NCI-H2171 (cell line): ENCODE measurements at places on chromosomes 7 and 10.

DNA sequence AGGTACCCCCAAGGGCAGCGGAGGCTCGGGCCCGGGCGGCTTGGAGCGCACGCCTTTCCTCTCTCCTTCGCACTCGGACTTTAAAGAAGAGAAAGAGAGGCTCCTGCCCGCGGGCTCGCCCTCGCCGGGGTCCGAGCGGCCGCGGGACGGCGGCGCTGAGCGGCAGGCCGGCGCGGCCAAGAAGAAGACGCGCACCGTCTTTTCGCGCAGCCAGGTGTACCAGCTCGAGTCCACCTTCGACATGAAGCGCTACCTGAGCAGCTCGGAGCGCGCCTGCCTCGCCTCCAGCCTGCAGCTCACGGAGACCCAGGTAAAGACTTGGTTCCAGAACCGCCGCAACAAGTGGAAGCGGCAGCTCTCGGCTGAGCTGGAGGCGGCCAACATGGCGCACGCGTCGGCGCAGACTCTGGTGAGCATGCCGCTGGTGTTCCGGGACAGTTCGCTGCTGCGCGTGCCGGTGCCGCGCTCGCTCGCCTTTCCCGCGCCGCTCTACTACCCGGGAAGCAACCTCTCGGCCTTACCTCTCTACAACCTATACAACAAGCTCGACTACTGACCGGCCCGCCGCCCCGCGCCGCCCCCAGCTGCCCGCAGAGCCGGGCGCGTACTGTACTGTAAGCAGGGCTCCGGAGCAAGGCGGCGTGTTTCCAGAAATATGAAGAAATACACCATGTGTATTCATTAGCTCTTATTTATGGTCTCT is 1.8 kb downstream of the HMX2 start:
- DNase-seq: no peak

DNA sequence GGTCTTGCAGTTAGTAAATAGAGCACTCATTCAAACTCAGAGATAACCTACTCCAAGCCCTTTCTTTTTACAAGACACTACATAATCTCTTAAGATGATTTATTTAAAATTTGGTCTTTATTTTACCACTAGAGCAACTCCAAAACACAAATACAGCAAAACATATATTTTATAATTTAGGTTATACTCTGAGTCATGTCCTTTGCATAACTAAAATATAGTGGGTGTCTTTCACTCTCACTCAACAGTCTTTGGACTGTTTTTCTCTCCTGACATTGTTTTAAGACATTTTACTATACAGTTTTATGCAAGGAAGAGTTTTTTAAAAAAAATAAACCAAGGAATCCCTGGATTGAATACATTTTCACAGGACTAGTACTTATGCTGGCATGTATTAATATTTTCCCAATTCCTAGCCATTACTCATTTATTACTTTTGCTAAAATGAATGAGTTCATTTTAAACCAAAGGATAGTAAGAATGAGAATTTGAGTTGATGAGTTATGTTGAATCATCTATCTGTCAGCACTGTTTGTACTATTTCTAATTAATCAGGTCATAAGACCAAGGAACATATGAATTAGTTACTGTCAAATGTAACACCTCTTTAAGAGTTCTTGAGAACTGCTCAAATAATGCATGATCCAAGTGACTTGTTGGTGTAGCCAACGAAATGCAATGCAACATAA is 303.1 kb upstream of the FZD1 start:
- no peak for DNase-seq

GRCh38 chr7:105932835-105933477 is 30.1 kb upstream of the CDHR3 start:
- peak; percentile 31 for DNase-seq

DNA sequence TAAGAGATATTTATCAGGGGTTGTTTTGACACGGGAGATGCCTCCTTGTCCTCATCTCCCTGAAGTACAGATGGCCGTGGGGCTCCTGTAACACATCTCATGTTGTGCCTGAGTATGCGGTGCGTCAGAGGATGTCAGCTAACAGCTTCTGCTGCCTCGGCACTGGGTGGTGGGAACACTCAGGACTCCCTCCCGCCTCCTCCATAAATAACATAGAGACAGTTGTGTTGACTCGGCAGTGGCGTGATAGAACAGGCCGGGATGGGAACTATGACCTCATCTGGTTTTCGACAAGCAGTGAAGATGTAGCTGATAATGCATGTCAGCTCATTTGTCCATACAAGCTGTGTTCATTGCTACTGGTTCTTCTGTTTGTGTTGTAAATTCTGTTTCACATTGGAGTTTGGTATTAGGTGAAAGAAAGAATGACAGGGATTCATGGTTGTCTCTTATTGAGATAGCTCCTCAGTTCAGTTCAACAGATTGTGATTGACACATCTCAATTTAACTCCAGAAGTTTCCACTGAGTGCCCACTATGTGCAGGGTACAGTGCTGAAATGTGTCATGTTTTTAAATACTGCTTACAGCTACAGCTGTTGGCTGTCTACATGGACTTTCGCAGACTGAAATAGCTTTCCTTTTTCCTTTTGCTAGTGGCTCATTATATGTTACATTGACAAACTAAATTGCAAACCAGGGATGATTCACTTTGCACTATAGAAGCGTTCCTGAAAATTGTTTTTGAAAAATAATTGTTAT is 87.4 kb downstream of the CHN2 start:
- peak; percentile 95 for DNase-seq

DNA sequence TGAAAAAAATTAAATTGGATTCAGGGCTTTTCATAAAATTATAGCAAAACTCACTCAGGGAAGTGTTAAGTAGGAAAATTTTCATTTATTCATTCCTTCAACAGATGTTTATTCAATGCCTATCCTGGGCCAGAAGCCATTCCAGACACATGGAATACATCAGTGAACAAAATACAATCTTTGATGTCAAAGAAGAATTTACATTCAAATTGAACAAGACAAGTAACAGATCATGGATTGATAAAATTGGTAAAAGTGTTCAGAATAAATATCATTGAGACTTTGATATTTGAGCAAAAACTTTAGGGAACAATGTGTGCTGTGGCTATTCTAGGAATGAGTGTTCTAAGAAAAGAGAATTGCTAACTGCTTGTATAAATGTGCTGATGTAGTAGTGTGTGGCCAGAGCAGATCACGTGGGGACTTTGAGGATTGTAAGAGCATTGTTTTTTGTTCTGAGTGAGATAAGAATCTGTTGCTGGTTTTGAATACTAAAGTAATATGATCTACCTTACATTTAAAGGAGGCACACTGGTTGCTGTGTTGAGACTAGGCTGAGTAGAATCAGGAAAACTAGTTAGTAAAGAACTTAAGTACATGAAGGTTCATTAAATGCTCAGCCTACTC is 957.2 kb downstream of the PCDH15 start:
- no peak for DNase-seq

- no peak for DNase-seq
Measured at GRCh38 chr7:72430531-72430930, 18.4 kb upstream of the CALN1 start.

DNA sequence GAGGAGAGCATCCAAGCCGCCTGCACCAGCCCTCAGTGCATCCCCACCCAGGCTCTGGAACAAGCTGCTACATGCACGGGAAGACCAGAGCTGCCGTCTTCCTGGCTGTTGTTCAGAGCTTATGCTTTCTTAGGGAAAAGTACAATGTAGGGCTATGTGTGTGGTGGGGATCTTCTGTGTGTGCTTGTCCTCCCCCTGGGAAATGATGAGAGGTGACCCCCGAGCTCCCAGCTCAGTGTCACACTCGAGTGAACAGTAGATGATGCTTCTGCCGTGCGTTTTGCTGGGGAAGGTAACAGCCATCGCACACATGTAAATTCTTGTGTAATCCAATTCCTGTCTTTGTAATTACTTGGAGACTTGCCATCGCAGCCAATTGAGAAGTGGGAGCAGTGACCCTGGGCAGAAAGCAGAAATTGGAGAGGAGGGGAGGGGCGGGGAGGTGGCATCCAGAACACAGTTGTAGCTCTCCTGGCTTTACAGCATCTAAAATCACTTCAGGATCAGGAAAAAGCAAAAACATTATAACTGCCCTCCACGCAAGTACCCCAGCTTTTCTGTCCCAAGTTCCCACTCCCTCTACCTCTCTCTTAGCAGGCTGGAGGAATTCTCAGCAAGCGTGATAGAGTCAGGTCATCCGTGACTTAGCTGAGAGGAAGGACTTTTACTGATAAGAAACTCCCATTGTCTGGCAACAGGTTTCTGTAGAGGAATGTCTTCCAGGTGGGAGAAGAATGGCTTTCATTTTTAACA is 149.6 kb downstream of the TCF7L2 start:
- DNase-seq: peak; percentile 56

DNA sequence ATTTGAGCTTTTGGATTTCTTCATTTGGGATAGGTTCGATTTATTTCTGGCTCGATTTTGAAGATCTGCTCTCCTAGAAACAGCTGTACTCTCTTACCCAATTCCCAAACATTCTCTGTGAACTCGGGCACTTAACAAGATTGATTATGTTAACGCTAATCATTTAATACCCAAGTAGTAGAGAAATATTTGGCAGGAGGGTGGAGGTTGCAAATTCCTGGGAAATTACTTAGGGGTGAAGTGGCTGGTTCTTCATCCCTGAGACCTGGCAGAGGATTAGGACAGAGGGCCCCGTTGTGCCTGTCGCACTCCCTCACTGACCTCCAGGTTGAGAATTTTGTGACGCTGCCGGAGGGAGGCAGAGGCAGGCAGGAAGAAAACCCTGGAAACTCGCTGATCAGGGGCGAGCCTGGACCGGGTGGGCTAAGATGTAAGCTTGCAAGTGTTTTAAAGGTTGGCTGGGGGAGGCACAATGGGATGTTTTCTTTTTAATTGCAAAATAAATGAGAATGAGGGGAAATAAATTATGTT is 182.6 kb downstream of the TCF7L2 start:
- DNase-seq: no peak

- no peak for DNase-seq
Measured at GRCh38 chr7:96346293-96346953, 24.5 kb upstream of the SLC25A13 start.
